Small intestine (tissue), 16 donors: ENCODE measurements at places on chromosomes 3 and 15.
A peak's percentile ranks its signal among the peaks of the same experiment; 100 is the strongest.

GRCh38 chr3:81789691-81790090 is 28.2 kb upstream of the GBE1 start:
- no peak for DNase-seq

DNA sequence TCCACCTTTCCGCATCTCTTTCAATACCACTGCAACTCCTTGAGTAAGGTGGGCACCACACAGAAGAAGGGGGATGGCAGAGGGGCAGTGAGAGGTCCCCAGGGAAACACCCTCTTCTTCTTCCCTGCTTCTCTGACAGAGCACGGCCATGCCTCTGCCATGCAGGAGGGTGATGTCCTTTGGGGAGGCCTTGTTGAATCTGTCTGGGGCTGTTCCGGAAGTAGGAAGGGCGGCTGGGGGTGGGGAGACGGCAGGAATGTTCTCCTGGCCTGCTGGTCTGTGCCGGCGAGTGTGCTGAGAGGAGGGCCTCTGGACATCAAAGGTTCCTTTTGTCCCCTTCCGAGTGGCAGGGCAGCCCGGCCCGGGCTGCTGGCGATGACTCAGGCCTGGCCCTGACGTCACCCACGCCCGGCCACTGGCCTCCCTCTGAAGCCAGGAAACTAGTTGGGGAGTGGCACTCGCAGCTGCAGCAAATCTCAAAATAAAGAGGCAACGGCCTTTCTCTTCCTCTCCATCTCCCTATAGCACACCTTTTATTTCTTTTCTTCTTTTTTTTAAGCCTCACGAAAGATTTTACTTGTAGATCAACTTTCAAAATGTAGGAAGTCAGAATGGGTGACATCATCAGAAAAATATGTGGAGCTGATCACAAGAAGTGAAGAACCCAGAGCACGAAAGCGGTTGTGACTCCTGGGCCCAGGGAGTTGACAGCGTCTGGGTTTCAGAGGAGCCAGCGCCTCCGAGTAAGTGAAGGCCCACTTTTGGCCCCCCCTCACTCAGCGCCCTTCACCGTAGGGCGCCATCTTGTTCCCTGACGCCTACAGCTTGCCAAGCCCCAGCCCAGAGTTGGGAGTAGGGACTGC is at the start of gene ZBTB38:
TSS of gene ZBTB38 (plus strand) at position 443 of the 863 bp plus-strand sequence. CDS start 73,885 bp downstream, outside the sequence.
- DNase-seq: peak; percentile 90

DNA sequence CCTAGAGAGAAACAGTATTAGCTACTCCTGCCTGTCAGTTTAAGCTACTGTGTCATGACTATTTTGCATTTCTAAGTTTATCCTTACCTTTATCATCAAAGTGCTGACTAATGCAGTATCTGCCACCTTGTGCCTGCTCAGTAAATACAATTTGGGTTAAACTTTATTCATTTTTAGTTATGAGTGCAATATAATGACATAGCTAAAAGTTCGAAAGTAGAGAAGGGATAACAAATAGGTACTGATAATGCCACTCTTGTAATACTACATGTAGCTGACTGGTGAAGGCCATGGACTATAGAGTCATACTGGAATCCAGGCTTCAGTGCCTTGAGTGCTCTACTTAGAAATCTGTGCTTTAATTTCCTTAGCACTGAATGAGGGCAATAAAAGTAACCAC is 480.8 kb upstream of the TPRG1 start:
- no peak for DNase-seq

DNA sequence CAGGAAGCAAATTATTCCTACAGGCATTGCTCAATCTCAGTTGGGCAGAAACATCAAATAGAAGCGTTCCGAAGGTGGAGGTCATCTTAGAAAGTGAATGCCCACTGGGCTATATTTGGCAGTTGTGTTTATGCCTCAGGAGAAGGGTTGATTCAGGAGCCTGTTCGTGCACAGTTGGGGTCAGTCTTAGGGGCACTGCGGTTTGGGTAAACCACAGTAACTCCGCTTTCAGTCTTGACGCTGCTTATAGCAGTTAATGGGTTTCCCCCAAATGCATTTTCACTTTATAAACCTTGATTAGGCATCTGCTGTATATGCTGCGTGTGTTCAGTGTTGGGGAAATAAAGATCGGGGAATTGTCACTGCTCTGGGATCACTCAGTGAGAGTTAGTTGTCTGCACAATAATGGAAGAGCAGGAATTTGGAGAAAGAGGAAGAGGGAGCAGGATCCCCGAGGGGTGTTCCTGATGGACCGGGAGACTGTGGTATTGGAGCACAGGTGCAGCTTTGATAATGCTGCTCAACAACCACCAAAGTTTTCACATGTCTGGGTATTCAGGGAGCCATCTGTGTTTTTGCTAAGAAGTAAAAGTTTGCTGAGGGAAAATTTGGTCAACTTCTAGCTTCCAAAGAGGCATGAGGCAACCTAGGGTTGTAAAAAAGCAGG is 124.3 kb upstream of the EIF1B start:
- DNase-seq: no peak

- DNase-seq: no peak
Observed at GRCh38 chr3:114953800-114954199, 193.3 kb downstream of the ZBTB20 start.
